ENCODE measurements at places on chromosomes 12 and 14.

DNA sequence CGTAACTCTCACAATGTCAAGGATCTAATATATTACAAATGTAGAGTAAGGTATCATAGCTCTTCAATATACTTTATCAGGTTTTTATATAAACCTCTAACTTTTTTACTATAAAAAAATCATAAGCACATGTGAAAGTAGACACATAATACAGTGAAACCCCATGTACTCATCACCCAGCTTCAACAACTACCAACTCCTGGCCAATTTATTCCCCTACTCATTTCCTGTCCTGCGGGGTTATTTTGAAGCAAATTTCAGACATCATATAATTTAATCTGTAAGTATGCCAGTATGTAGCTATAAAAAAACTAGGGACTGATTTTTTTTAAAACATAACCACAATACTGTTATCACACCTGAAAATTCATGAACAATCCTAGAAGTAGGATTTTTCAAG is 47.7 kb downstream of the NOPCHAP1 start:
- no peak for DNase-seq

GRCh38 chr12:3236345-3237187 is 159.4 kb downstream of the TSPAN9 start:
- no peak for DNase-seq

- no peak for DNase-seq
Observed at GRCh38 chr14:55942826-55943225, 175.4 kb upstream of the PELI2 start.

GRCh38 chr14:68386950-68387779 is 405.7 kb downstream of the ZFP36L1 start:
- no peak for DNase-seq

DNA sequence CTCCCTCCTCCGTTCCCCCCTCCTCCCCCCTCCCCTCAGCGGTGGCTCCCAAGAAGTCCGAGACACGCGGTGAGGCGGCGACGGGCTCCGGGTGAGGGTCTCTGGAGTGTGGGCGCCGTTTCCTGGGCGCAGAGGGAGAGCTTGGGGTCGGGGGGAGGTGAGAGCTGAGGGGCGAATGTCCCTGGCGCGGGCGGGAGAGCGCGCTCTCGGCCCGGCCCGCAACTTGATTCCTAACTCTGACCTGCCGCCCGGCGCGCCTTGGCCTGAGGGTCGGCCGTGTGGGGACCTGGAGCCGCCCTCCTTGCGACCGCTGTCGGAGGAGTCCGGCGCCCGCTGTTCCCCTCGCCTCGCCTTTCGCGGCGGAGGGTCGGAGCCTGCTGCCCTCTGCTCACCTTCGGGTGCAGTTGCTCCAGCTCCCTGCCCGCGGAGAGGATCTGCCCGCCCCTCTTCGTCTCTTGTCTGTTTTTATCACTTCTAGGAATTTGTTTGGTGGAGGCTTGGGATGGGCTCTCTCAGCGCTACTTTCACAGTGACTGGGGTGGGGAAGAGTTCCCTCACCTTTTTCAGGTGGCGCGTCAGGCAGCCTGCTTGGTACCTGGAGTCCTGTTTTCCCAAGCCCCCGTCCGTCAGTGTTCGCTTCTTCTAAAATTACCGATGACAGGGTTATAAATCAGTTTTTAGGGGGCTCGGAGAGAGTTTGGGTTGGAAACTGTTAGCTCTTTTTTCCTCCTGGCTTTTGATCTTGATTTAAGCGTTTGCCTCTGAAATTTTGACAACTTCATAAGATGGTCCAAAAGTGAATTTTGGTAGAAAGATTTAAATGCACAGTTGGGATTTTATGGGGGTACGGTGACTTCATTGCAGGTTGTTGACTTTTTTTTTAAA is 495 bp downstream of the ADIPOR2 start:
- DNase-seq, result no peak

- no peak for DNase-seq
Observed at GRCh38 chr14:104580961-104581360, 1.4 kb downstream of the C14orf180 start.

All from vagina (tissue), 2 donors.